Psoas muscle (tissue), 8 donors: ENCODE measurements at places on chromosomes 11 and 22.

DNA sequence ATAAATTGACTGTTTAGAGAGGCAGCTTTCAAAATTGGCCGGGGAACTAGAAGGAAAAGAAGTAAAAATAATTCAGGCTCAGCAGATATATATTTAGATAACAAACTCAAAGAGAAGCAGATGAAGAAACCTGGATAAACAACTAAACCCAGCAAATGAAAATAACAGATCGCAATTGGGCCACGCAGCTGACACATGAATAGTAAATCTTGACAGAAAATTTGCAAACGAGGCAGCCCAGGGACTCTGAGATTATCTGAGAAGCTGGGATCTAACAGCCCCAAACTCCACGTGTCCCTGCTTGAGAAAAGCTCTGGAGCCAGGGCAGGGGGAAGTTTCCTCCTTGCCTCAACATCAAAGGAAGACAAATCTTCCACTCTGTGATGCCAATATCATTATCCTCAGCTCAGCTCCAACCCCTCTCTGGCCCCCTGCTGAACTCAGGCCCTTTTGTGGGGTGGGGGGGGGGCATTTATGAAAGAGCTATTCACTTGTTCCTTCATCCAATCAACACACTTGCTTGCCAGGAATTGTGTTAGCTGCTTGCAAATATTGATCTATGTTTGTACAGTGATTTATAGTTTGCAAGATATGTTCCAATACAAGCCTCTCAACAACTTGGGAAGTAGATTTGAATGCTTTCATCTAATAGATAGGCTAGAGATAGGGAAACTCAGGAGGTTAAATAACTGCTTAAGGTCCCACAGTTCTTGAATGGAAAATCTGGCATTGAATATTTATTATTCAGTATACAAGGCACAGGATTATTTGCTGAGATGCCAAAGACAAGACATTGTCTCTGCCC, 72.5 kb upstream of the C11orf87 start:
- no peak for DNase-seq

DNA sequence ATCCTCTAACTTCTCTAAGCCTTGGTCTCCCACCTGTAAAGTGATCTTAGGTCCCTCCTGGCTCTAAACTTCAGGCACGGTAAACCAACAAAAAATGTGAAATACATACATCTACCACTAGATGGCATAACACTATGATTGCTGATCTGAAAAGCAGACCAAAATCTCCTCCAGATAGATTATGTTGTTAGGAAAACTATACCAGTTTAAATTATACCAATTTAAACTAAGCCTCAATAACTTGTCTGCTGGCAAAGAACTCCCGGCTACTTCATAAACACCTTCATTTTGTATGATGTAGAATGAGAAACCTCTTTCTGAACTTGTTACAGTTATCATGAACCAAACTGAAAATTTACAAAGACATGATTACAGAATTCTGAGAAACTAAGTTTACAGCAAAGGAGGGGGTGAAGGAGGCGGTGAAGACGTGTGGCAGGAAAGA, 85.9 kb downstream of the SBF2 start:
- no peak for DNase-seq

GRCh38 chr11:94958121-94958696, 15.1 kb downstream of the CWC15 start:
- DNase-seq, result no peak

DNA sequence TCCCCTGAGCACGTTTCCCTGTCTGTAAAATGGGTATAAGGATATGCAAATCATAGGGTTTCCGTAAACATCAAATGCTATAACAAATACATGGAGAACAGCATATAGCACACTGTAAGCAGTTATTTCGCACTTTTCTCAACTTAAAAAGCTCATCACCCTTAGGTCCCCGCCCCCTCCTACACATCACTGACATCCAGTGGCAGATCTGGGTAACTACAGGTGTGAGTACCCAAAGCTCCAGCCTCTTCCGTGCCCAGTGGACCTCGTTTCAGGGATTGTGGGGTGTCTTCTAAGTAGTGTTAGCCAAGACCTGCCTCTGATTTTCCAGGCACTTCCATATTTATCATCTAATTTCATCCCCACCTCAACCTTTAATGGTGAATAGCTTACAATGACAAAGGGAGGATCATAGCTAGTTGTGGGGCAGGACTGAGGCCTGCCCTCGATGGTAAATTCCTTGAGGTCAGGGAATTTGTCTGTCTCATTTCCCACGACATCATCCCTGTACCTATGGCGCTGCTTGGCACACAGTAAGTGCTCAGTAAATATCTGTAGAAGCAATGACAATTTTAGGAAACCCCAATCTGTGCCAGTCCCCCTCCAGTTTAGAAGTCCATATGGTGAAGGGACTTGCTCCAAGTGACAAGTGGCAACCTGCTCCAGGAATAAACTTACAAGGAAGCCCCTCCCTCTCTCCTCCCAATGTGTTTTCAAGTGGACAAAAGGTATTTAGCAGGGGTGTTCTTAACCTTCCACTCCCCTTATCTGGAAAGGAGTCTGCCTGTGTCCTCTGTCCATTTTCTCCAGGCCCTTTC, 340.5 kb downstream of the TENM4 start:
- no peak for DNase-seq

DNA sequence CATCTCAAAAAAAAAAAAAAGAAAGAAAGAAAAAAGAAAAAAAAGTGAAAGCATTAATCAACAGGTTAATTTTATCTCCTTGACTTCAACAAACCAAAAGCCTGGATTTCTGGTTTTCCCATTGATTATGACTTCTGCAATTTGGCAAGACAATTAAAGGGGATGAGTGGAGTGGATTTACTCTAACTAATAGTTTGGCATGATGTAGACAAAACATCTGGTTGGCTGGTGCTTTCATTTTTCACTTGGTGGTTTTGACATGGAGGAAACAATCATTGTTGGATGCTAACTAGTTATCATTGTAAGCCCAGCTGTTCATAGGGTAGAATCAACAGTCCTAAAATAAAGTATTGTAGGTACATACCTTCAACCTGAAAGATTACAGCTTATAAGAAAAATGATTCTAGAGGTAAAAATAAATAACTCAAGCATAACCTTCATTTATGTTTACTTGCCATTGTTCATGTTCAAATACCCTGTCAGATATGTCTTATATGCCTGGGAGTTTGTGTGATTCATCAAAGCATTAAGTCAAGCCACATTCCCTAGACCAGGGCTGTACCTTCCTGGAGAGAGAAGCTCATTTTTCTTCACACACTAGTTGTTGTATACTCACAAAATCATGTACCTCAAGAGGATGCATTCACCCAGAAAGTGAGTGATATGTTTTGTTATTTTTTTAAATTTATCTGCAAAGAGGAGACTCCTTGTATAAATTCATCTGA, 15.1 kb downstream of the FIBIN start:
- DNase-seq, result no peak

- no peak for DNase-seq
Measured at GRCh38 chr11:70601861-70602538, 203.7 kb downstream of the CTTN start.

GRCh38 chr22:36337365-36338130, 50.2 kb downstream of the MYH9 start:
- DNase-seq, result no peak

DNA sequence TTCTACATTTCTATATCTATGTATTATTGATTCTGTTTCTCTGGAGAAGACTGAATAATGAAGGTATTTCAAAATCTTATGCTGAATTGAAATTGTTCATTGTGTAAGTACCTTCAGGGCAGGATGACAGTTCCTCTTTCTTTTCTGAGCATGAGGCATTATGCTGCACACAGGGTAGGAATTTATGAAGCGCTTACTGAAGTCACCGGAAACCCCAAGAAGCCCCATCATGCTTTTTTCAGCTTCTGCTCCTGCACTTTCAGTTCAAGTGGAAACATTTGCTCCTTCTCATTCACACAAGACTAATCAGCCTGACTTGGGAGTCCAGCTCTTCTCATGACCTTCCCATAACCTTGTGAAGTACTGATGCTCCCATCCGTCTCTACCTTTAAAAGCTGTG, 314.7 kb upstream of the SORL1-AS1 start:
- no peak for DNase-seq

GRCh38 chr22:22976033-22976922, 88.7 kb downstream of the IGLL5 start:
- no peak for DNase-seq

GRCh38 chr11:109806205-109806604, 287.0 kb upstream of the ZC3H12C start:
- DNase-seq, result no peak

DNA sequence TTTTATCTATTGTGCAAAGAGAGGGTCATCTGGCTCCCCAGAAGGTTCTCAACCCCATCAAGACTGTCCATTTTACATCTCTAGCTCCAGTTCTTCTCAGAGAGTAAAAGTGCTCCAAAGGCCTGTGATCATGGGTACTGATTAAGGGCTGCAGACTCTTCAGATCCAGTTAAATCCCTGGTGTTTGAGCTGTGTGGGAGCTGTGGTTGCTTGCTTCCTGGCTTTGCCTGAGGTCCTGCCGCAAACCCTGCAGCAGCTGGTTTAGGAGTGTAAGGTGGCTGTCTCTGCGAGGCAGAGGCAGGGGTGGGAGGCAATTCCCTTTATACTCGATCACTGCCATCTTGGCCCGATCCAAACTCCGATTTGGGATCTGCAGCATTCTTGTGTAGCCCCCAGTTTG, 1.2 kb downstream of the MRPL17 start:
- DNase-seq, result no peak

DNA sequence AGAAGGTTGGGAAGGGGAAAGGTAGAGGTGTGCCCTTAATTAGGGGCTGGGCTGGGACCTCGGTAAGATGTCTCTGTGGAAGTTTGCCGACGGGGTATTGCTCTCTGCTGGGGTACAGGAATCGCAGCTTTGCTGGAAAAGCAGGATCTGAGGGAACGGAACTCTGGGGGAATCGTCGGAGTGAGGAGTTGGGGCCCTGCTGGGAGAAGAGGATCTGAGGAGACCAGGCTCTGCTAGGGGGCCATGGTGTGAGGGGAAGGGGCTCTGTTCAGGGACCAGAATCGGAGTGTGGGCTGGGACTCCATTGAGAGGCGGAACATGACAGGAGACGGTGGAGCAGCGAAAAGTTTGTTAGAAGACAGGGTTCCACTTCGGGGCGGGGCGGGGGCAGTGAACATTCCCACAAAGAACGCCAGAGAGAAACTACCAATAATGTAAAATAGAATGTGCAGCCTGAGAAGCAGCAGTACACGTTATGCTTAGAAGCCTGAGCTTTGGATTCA, 456 bp downstream of the AAMDC start:
- peak; percentile 22 for DNase-seq

GRCh38 chr11:5420993-5421392, 918 bp upstream of the OR51Q1 start:
- no peak for DNase-seq

DNA sequence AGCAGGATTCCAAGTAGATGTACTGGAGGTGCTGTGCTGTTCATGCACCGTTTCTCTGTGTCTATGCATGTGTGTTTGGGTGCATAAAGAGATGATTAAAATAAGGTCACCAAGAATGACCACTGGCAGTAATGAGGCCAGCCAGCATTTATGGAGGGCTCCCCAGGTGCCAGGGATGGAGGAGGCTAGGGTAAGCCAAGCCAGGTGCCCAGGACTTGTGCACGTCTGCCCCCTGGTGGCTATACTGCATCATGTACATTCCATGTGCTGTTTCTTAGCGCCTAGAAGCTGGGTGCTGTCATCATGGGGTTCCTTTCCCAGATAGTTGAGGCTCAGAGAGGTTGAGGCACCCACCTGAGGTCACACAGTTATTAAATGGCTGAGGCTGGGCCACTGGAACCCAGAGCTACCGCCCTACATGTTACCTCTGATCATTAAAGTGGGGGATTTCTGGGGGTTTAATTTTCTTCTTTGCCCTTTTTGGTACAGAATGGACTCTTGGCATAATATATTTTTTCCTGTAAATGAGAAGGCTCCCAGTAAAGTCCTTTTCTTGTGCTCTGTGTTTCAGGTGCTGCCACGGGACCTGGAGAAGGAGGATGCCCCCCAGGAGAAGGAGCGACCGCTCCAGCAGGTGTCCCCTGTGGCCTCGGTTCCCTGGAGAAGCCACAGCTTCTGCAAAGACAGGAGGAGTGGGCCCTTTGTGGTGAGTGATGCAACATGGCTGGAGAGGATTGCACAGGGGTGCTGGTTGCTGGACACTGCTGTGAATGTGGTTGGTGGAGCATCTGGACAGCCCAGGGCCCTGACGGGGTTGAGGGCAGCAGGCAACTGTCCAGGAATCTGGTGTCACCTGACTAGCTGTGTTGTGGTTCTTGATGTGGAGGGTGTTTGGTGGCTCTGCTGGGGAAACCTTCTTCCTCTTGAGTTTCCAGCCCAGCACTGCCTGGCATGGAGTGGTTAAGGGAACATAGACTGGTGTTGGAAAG, 96.4 kb downstream of the KIAA1671 start:
- peak; percentile 56 for DNase-seq

DNA sequence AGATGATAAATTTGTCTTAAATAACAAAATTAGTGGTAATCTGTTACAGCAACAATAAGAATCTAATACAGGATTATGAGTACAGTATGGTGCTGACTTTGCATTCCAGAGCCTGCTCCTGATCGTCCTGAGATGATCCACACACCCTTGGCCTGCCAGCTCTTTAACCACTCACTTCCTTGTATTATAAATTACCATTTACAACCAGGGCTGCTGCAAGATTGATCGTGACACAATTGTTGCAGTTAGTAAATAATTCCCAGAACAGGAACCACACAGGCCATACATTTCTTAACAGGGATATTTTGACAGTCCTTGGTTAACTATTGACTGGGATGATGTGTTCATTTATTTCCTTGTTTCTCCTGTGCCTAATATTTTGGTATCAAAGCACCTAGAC, 3.8 kb upstream of the CBLIF start:
- DNase-seq, result no peak

- DNase-seq, result no peak
Measured at GRCh38 chr22:38350444-38351359, 33.5 kb upstream of the CSNK1E start.

DNA sequence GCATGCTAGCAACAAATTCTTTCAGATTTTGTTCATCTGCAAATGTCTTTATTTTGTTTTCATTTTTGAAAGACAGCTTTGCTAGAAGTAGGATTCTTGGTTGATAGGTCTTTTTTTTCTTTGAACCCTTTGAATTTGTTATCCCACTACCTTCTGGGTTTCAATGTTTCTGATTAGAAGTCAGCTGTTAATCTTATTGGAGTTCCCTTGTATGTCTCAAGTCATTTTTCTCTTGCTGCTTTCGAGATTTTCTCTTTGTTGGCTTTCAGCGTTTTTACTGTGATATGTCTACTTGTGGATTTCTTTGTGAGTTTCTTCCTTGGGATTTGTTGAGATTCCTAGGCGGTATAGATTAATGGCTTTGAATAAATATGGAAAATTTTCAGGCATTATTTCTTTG, 27.2 kb upstream of the MS4A8 start:
- no peak for DNase-seq

GRCh38 chr11:111445586-111445985, 66.5 kb upstream of the POU2AF1 start:
- DNase-seq, result no peak

- no peak for DNase-seq
Measured at GRCh38 chr11:32137869-32138268, 47.0 kb downstream of the RCN1 start.

GRCh38 chr11:70836071-70836470, 416.3 kb downstream of the SHANK2 start:
- DNase-seq, result no peak

- no peak for DNase-seq
Measured at GRCh38 chr22:19877626-19878339, 23.1 kb upstream of the GNB1L start.
